ENCODE measurements at places on chromosomes 1 and 21. TPM values are rescaled to one million over a fixed set of nuclear protein-coding genes. Genes with fewer than 3 reads are reported as not detected.

DNA sequence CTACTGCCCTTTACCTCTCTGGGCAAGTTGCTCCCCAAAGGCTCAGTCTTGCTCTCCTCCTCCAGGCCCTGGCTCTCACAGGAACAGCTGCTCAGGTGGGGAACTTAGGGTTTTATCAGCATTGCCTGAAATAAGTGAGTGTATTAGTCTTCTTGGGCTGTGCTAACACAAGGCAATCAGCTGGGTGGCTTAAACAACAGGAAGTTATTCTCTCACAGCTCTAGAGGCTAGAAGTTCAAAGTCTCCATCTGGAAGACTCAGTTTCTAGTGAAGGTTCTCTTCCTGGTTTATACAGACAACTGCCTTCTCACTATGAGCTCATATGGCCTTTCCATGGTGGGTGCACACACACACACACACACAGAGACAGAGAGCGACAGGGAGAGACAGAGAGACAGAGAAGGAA is 2.8 kb upstream of the CD1C start:
- DNase-seq: no peak

GRCh38 chr1:222817529-222817928 is 2.7 kb downstream of the DISP1 start:
- DNase-seq: no peak

- DNase-seq: peak; percentile 47
These were observed 39.0 kb downstream of the TBX19 start for GRCh38 chr1:168319691-168320090.

The HRNR gene
- not detected for total RNA-seq

The NFASC gene
- 301 TPM for total RNA-seq

The AQP10 gene
- not detected for total RNA-seq

The LAMTOR5 gene
- 135 TPM for total RNA-seq

The LRRC38 gene
- total RNA-seq: not detected

- no peak for DNase-seq
These were observed 109.2 kb downstream of the HMCN1 start for GRCh38 chr1:185843297-185843869.

- DNase-seq: peak; percentile 20
These were observed 40.3 kb downstream of the KIF1B start for GRCh38 chr1:10250663-10251062.

GRCh38 chr1:119477710-119478109 is 29.3 kb upstream of the HSD3B1 start:
- no peak for DNase-seq

The SLC5A9 gene
- not detected for total RNA-seq
